ENCODE measurements at places on chromosomes 6 and 20. TPM values are rescaled to one million over a fixed set of nuclear protein-coding genes. Genes with fewer than 3 reads are reported as not detected.

The CRISP2 gene
- not detected for total RNA-seq

DNA sequence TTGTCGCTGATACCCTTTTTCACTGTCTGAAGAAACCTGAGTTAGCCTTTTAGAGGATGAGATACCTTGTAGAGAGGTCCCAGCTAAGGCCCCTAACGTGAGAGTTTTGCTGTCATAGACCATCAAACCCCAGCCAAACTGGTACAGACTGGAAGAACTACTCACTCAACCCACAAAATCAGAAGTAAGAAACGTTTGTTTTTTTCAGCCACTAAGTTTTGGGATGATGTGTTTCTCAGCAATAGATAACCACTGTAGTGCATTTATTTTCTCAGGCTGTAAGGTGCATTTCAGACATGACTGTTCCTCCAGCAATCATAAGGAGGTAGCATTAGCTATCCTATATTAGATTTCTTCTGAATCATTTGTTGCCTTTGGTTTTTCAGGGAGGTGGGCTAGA, 407.3 kb upstream of the FLRT3 start:
- no peak for DNase-seq

The C20orf204 gene
- total RNA-seq = 0.88 TPM

- DNase-seq = peak; percentile 56
Measured at GRCh38 chr6:27757307-27757706, 154.9 kb downstream of the OR2B2 start.

DNA sequence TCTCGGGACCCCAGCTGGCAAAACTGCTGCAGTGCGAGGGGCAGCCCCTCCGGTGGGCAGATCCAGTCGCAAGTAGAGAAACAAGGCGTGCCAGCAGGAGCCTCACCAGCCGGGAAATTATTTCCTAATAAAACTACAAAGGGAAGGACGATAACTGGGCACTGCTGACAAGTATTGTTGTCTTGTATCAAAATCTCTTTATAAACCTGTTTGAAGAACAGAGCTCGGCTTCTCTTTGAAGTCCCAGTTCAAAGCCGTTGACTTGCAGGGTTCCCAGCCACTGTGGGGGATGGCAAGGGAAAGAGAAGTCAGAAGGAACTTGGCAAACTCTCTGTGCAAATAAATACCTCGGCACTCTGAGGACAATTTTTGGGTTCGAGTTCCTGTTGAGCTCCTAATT, 504.5 kb downstream of the CD83 start:
- DNase-seq = no peak

The C6orf89 gene
- 26.7 TPM for total RNA-seq

DNA sequence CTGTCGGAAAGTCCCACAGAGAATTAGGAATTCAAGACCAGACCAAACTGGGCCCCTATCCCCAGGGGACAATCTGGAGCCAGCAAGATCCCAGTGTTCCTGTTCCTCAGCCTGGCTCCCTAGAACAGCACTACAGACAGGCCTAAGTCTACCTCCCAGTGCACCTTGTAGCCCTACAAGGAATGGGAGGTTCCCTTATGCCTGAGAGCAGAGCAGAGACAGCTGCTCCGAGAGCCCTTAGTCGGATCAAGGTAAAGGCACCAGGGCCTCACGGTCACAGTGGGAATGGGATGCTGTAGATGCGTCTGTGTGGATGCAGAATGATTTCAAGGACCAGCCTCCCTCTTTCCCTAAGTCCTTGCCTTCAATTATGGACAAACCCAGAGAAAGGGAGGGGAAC, 204.5 kb upstream of the STXBP5 start:
- DNase-seq = no peak

The KIF13A gene
- 96.9 TPM for total RNA-seq

- no peak for DNase-seq
Measured at GRCh38 chr6:106120406-106120805, 34.3 kb downstream of the PRDM1 start.

DNA sequence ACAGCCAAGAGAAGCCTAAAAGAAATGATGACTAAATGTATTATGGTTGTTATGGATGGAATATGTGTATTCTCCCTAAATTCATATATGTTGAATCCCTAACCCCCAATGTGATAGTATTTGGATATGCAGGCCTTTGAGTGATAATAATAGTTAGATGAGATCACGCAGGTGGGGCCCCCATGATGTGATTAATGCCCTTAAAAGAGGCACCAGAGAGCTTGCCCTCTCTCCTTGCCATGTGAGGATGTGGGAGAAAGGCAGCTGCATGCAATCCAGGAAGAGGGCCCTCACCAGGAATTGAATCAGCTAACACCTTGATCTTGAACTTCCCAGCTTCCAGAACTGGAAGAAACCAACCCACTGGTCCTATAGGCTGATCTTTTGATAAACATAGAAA, 190.6 kb upstream of the TCF21 start:
- DNase-seq = no peak

The ME1 gene
- 2.0 TPM for total RNA-seq

DNA sequence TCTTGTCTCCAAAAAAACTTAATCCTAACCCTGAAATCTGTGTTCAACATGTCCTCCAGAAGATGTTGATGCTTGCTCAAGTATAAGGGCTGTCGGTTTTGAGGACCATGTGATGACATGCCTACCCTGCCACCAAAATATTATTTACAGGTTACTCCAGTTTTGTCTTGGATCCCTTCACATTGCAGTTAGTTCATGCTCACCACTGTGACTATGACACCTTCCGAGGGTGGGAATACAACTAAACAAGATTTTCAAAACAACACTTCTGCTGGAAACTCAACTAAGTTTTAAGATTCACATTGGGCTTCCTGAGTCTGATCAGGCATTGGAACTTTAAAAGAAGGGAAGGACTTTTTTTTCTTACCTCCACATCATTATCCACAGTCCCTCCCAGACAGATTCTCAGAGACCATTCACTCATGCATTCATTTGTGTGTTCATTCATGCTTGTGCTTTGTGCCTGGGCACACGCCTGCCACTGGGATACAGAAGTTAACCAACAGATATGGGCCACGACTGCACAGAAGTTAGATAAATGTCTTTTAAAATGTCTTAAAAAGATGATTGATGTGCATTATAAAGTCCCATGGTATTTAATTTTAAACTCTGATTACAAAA, 118.7 kb upstream of the GJE1 start:
- DNase-seq = no peak

DNA sequence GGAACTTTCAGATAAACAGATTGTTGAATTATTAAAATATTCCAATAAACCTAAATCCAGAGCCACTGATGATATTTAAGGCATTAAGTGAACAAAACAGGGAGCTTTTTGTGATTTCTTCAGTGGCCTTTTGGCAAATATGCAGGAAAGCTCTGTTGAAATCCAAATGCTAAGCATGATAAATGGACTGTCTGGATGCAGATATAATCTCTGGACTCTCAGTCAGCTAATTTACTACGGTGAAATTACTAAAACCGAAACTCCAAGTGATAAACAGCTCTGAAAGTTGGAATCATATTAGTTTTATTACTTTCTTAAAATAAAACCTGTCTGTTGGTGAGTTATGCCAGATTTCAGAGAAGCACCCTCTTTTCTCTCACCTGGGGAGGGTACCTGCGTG, 120.3 kb downstream of the IMPG1 start:
- DNase-seq = no peak

DNA sequence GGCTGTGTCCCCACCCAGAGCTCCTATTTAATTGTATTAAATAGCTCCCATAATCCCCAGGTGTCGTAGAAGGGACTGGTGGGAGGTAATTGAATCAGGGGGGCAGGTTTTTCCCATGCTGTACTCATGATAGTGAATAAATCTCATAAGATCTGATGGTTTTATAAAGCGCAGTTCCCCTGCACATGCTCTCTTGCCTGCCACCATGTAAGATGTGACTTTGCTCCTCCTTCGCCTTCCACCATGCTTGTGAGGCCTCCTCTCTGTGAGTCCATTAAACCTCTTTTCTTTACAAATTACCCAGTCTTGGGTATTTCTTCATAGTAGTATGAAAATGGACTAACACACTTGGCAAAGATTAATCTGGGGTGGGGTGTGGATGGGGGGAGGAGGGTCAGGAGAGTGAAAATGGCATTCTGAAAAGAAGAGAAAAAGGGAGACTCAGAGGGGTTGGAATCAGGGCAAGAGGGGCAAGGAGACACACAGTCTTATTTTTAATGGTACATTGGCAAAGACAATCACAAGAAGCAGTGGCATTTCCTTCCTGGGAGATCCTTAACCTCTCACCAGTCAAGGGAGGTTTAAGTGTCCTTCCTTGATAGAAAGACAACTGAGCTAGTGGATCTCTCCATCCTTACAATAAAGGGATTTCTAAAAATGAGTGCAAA, 37.5 kb upstream of the NOX3 start:
- DNase-seq = no peak

GRCh38 chr6:125727216-125727615, 22.2 kb upstream of the HEY2 start:
- no peak for DNase-seq

The CDH22 gene
- total RNA-seq = not detected

DNA sequence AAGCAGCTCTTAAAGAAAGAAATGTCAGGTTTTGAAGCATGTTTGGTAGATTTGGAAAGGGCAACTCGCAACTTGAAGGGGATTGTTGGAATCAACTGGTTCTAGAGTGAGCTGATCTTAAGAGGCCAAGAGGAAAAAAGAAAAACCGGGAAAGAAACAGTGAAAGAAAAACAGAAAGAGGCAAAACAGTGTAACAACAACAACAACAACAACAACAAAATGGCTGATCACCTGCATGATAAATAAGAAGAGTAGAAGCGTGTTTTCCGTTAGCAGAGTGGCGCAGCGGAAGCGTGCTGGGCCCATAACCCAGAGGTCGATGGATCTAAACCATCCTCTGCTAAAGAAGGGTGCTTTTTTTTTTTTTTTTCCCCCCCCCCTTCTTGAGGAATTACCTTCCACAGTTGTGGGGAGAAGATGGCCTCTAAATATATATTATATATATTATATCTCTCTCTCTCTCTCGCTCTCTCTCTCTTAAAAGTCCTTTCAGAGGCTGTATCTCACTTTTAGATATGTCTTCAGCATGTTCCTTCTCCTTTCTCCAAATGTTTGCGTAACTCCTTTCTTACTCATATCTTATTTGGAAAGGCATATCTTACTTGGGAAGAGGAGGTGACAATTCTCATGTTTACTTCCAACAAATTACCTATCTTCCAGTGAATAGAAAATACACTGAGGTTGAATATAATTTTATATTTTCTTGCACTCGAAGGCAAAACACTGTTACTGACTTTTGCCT, 134.4 kb downstream of the OR2B2 start:
- DNase-seq = no peak

DNA sequence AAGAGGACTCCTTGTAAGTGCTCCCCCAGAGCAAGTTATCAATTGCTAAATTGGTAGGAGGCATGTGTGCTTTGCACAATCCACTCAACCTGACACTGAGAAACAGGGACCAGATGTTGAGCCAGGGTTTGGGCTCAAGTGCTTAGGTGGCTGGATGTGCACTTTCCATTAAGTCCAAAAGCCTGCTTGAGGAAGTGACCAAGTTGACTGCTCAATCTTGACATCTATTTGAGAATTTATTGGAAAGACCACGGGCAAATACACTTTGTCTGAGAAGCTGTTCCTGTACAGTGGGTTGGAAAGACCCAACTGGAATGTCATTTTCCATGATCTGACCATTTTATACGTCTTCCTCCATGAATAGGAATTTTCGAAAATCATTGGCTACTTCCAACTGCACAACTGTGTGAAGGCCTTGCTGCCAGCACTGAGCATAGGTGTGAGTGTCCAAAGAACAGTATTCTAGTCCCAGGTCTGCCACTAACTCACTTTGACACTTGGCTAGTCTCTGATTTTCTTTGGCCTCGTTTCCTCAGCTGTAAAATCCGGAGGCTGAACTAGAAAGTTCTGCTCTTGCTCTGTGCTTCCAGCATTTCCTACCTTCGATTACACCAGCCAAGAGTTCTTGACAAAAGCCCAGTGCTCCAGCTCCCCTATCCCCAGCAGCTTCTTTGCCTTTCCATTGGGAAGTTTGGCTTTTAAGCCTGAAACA, 186.9 kb upstream of the ECI2 start:
- no peak for DNase-seq

The TTLL9 gene
- not detected for total RNA-seq

DNA sequence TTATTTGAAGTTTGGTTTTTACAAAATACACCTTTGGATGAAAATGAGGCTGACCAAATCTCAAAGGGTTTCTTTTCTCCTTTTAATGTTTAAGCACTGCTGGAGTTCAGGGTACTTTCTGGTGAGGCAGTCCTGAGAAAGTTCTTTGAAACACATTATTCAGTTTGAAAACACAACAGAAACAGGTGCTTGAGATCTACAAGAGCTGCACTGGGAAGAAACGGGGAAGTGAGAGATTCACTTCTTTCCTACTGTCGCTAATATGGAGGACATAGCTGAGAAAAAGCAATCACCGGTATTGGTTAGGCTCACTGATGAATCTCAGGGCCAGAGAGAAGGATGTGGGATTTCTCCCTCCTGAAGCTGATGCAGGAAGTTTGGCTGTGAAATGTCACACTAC, 22.9 kb upstream of the TMEM170B start:
- no peak for DNase-seq

The CRISP3 gene
- not detected for total RNA-seq

The SIM1 gene
- not detected for total RNA-seq

GRCh38 chr6:470051-470900, 78.7 kb downstream of the IRF4 start:
- no peak for DNase-seq

- peak; percentile 72 for DNase-seq
Measured at GRCh38 chr20:12207875-12208274, 290.2 kb downstream of the BTBD3 start.

GRCh38 chr6:157537556-157537955, 156.6 kb downstream of the ZDHHC14 start:
- no peak for DNase-seq

The ADGB gene
- total RNA-seq = not detected

DNA sequence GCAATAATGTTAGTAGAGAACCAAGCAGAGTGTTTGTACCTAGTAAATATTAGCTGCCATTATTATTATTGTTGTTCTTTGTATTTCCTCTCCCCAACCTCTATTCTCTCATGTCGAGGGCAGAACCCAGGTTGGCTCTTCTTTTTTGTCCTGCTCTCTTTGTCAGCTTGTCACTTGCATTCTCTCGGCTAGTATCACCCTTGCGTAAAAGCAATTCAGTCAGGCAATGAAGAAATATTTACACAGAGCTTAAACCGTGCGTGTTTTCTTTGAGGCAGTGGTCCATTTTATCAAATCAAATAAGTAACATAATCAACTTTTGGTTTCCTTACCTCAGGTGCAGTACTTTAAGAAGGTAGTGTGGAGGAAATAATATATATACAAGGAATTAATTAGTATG, 83.9 kb downstream of the TULP4 start:
- DNase-seq = no peak

GRCh38 chr6:158474961-158475343, 84.9 kb upstream of the TMEM181 start:
- no peak for DNase-seq
